ENCODE measurements at places on chromosomes 2 and 18.

DNA sequence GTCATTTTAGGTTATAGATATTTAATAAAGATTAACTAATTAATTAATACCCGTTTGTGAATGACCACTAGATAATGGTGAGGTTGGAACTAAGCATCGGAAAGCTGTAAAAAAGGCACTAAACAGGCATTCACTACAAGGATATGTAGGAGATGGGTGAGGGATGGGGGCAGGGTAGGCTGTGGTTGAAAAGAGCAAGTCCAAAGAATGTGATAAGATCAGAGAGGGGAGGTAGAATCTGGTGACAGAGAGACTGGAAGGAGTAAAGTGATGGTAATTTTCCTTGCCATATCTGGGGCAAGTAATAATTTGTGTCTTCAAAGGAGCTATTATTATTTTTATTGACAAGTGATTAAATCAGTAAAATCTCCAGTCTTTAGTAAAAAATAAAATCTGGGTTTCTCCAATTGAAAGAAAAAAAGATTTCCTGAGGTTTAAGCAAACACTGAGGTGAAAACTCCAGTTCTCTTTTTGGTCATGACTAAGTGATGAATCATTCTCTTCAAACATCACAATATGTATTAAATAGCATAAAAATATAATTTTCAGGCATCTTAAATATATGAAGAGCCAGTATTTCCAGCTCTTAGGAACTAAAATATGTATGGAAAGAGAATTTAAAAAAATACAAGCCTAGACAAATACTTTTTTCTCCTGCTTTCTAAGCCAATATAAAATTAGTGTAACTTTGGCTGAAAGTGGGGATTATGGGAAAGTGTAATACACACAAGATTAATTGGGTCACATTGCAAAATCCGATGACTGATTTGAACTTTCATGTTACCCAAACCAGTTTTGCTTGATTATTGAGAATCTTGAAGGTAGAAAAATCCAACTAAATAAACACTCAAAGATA, 259.1 kb upstream of the RBMS1 start:
- no peak for DNase-seq

DNA sequence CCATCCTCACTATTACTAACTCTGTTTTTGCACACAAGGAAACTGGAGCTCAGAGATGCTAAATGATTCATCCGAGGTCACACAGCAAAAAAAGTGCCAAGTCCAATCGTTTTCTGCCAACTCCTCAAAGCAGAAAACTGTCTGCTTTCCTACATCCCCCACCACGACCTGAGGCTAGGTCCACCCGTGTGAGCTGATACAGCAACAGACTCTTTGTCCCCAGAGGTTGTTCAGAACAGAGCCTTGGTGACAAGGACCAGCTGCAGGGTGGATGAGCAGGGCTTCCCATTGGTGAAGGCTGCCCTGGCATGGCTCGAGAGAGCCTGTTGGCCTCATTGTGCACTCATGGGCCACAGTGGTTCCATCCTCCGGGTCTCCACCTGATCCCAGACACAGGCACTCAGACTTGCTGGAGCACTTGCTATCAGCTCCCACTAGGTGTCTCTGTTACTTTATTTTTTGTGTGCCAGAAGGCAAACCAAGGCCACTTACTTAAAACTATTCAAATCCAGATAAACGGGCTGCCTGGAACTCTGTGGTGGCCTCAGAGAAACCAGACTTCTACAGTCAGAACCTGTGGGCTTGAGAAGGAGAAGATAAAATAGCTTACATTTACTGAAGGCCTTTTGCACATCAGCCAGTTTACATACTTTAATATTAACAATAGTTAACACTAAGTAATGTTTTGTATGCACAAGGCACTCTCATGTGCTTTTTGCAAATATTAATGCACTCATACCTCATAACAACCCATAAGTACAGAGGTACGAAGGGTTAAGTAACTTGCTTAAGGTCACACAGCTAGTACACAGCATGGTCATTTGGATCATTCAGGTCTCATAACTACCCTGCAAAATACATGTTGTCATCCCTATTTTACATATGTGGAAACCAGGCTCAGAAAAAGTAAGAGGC, 62.9 kb upstream of the CTIF start:
- peak; percentile 56 for DNase-seq

DNA sequence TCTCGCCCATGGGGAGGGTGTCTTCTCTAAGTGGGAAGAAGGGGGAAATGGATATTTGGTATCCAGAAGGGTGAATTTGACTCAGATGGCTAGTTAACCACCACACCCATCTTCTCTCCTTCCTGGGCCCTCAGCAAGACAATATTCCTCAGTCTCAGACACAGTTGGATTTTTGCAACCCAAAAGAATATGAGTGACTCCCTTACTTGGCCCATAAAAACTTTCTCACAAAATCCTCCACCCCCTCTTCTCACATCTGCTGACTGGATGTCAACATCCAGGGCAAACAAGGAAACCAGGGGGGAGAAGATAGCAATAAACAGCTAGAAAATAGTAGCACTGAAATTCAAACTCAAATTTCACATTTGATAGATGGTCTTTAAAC, 35.3 kb upstream of the GCC2 start:
- DNase-seq, result no peak

GRCh38 chr2:170341684-170342623, 164.0 kb downstream of the MYO3B start:
- DNase-seq, result no peak

- DNase-seq, result no peak
These were observed 378.7 kb downstream of the PARD3B start for GRCh38 chr2:204923957-204924356.

DNA sequence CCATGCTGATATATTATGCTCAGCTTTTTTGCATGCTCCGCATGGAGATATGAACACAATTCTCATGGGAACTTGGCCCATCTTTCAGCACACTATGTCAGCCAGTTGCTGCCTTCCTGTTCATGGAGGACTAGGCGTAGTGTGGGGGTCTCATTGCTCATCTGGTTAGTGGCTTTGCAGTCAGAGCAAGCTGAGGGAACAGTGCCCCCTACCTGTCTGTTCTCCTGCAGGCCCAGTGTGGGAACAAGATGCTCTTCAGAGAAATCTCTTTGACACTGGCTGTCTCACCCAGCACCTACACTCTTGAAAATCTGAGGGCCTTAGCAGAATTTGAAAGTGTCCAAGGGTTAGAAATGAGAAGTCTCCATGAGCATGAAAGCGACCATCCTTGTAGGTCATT, 47.1 kb downstream of the SPTBN1 start:
- DNase-seq, result peak; percentile 35

GRCh38 chr2:16130541-16130880, 190.2 kb downstream of the MYCN start:
- no peak for DNase-seq

- no peak for DNase-seq
These were observed 107.0 kb downstream of the STRN start for GRCh38 chr2:36859366-36859792.

- no peak for DNase-seq
These were observed 270.0 kb upstream of the FN1 start for GRCh38 chr2:215705771-215706361.

- DNase-seq, result no peak
These were observed 26.3 kb downstream of the ASAP2 start for GRCh38 chr2:9232886-9233285.

DNA sequence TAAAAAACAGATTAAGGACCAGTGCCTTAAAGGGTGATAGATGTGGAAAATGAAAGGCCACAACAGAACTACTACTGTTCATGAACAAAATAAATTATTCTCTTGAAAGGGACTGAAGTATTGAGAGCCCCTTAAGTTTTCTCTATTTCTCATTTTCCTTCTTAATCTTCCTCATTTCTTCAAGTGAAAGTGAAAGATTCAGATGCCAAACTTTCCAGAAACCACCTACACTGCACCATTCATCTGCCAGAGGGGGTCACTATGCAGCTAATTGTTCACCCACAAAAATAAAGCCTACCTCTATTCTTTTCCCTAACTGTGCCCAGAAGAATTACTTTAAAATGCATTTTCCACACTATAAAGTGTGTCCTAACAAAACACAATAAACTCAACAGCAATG, 140.1 kb downstream of the NR4A2 start:
- DNase-seq, result peak; percentile 4

DNA sequence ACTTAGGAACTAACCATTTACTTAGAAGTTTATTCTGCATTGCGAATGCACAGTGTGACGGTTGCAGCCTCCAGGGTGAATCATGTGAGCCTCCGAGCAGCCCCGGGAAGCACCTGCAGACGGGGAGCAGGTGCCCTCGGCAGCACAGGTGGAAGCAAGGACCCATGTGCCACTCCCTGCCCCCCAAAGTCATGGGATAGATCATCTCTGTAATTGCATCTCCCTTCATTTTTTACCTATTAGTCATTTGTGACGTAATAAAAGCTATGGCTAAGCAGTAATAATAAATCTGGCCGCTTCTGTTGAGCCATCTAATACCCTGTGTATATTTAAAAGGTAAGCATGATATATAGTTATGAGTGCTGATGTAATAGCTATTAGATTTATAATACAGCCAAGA, 97.2 kb downstream of the PTGR3 start:
- no peak for DNase-seq

GRCh38 chr2:13006829-13007717, 290.3 kb downstream of the TRIB2 start:
- peak; percentile 74 for DNase-seq

GRCh38 chr2:52539026-52539970, 1228.3 kb upstream of the CHAC2 start:
- DNase-seq, result no peak

DNA sequence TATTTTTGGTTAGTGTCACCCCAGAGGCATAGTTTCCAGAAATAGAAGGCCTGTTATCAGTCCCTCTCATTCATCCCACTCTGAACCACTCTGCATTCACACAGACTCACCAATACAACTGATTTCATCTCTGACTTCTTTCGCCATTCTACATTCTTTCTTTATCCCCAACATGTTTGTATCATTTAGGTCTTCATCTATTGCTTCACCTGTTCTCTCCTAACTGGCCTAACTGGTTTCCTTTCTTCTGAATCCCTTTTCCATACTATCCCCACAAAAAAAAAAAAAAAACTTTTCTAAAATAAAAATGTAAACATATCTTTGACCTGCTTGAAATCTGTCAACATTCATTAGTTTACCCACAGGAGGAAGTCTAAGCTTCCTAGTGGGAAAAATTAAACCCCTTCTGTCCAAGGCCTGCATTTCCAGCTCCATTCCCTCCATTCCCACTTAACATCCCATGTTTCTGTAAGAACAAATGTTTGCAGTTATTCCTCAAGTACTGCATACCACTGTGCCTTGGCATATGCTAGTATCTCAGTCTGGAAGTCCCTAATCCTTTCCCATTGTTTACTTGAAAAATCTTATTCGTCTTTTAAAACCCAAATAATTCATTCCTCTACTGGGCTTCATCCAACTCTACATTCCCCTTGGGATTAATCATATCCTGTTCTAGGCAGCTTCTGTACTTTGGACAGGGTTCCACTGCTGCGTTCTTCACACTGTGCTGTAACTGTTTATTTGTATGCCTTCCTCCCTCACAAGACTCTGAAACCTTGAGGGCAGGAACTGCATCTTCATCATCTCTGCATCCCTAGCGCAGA, 68.5 kb downstream of the FIGN start:
- no peak for DNase-seq

DNA sequence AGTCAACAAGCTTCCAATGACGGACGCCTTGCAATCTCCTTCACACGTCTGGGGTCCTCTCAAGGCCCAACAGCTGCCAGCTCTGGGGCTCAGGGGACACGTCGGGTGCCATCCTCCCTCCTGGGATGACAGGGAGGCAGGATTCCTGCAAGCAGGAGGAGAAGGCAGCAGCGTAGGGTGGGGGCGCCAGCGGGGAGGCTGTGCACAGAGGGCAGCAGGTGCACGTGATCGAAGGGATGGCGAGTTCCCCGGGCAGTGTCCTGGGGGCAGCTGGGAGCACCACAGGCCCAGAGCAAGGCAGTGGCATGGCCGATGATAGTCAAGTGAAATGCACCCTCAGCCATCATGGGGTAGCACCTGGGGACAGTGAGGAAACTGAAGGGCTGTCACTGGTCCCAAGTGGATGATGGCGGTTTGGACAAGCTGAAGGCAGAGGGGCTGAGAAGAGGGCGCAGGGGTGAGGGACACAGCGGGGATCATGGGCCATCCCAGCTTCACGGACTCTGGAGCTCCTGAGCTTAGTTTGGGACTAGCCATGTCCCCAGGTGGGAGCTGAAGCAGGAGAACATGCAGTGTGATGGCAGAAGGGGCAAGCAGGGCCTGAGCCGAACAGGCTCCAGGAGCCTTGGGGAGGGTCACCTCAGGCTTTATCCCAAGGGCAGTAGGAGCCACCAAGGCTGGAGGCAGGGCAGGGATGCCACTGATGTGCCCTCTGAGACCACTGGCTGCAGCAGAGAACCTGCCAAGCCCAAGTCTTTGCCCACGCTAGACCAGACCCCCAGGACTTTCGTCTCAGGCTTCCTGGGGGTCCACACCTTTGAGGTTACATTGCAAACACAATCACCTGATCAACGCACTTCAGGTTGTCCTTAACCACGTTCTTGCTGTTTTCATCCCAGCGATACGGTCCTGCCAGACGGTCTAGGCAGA, 16.3 kb upstream of the SNED1 start:
- DNase-seq, result no peak

DNA sequence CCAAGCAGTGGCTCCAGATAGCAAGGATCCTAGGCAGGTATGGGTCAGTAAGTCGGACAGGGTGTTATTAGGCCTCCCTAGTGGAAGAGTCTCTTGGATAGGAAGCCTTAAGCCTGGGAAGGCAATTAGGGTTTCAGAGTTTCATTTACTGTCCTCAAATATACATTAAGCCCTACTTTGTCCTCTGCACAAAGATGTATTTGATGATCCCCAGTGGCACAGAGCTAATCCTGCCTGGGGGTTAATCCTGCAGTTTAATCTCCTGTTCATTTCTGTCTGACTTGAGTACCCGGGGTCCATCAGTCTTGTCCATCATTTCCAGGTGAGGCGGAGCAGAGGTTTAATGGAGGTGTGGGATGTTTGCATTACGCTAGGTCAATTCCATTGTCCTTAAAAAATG, 62.0 kb downstream of the MTCL1 start:
- no peak for DNase-seq

DNA sequence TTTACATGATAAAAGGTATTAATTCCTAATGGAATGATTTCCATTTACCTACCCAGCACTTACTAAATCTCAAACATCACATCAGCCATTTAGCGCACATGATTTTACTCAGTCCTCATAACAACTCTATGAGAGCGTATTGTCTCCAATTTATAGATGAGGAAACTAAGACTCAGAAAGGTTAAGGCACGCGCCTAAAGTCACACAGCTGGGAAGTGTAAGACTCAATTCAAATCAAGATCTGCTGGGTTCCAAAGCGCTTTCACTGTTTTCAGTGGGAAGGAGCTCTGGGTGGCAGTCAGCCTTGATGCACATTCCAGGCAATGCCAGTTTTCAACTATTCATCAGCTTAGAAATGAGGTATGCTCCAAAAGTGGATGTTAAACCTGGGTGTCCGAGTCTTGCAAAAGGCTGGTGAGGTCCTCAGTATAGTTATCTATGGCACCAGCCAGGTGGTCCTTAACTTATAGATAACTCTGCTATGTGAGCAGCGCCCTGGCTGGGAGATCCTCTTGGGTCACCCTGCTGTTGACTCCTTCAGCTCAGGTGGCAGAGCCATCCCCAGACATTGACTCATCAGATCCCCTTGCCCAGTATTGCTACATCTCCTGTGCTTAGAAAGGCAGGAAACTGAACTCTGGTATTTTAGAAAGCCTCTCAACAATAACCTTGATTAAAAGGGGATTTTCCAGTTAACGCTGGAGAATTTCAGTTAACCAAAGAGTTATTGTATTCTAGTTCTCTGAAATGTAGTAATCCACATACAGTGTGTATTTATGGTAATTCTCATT, 47.1 kb downstream of the SLC4A1AP start:
- DNase-seq, result no peak
